ENCODE measurements at places on chromosomes 12 and 14.

DNA sequence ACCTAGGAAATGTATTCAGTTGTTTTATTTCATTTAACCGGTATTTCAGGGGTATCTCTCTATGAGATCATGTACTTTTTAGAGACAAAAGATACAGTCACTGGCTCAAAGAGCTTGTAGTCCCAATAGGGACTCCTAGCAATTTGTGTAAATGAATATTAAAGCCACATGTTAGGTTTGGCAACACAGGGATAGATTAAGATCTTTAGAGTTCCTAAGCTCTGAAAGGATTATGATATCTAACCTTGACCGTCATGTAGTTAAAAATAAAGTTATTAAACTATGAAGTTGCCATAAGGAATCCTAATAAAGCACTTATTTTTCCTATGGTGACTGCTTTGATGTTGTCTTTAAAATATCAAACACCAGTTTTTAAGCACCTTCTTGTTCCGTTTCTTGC, 100.4 kb upstream of the FGD4 start:
- DNase-seq: no peak

GRCh38 chr12:91335699-91336098, 153.1 kb upstream of the DCN start:
- no peak for DNase-seq

DNA sequence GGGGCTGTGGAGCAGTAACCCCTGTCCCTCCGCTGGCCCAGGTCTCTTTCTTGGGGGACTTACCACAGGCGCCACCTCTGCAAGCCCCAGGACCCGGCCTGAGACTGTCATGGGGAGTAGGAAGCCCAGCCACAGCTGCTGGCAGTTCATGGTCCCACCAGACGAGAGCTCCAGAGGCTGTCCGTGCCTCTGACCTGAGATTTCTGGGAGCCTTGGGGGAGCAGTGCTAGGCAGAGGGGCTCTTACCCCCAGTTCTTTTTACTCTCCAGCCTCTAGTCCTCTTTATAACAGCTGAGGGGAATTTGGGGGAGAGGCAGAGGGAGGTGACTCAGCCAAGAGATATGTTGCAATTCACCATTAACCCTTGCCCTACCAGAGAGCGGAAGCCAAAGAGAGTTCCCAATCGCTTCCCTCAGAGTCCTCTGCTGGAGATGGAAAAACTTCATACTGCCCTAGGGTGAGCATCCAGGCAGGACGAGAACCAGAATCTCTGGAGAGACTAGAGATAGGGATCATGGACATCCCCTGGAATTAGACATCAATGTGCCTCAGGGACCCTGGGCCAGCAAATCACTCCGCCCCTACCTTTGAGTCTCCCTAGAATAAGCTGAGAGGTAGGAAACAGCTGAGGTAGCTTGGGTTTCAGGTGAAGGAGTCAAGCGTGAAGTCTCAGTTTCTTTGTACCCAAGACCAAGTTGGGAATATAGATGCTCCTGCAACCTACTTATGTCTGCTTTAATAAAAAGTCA, at the start of gene MMP19:
Gene MMP19, minus strand, starts transcription at position 256 of the 749 bp plus-strand sequence. Its CDS starts 106 bp downstream, at position 150.
- peak; percentile 91 for DNase-seq

DNA sequence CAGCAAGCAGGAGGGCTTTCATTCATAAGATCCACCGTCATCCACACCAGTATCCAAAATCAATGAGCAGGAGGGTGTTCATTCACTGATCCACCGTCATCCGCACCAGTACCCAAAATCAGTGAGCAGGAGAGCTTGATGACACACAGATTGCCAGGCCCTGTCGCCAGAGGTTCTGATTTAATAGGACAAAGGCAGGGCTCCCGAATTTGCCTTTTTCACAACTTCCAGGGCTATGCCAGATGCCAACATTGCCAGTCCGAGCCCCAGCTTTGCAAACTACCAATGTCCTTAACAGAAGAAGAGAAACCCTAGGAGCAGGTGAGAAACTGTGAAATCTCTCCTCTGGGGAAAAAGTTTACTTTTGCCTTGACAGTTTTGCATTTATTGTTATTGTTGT, 115.0 kb downstream of the SLC15A4 start:
- DNase-seq: no peak

DNA sequence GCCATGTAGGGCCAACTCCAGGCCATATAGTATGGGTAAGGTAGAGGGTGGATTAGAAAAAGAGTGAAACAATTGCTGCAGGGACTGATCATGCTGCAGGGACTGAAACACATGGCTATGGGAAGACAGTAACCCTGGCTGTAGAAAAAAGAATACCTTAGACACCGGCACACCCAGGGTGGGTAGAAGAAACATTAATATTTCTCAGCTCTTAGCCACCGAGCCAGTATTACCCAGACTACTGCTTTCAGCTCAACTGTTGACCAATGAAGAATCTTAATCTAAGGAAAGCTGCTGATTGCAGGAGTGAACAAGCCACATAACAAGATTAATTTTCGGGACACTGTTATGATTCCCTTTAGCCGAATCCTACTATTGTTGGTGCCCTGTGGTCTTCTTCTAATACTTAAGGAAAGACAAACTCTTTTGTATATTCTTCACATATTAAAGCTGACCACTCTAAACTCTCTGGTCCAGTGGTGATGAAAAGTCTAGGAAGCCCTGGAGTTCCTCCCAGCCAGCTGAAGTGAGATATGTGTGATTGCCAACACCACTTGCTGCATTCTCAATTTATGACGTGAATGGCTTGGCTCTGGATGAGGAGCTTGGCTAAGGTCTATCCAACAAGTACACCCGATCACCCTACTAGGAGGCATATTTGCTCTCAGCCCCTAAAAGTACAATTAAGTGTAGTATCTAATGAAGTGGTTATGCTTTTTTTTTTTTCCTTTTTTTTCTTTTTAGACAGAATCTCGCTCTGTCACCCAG, 69.2 kb downstream of the NOVA1 start:
- no peak for DNase-seq

- DNase-seq: no peak
Measured at GRCh38 chr12:52214421-52214802, 18.6 kb upstream of the KRT7 start.

DNA sequence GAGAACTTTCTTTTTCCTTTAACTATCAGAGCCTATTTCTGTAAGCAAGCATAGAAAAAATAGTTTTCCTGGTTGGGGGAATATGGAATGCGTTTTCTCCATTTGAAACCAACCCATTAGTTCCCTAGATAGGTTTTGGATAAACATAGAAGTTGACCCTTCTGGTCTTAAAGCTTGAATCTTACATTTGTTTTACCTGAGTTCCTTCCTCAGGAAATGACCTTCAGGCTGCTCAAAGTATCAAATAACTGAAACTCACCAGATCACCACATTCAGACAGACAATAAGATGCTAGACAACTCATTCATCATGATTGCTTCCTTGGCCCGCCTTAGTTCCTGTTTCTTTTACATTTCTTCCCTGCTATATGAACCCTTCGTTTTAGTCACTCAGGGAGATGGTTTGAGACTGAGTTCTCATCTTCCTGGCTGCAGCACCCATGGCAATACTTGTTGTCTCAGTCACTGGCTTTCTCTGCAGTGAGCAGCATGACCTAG, 52.2 kb downstream of the LRP6 start:
- peak; percentile 59 for DNase-seq

DNA sequence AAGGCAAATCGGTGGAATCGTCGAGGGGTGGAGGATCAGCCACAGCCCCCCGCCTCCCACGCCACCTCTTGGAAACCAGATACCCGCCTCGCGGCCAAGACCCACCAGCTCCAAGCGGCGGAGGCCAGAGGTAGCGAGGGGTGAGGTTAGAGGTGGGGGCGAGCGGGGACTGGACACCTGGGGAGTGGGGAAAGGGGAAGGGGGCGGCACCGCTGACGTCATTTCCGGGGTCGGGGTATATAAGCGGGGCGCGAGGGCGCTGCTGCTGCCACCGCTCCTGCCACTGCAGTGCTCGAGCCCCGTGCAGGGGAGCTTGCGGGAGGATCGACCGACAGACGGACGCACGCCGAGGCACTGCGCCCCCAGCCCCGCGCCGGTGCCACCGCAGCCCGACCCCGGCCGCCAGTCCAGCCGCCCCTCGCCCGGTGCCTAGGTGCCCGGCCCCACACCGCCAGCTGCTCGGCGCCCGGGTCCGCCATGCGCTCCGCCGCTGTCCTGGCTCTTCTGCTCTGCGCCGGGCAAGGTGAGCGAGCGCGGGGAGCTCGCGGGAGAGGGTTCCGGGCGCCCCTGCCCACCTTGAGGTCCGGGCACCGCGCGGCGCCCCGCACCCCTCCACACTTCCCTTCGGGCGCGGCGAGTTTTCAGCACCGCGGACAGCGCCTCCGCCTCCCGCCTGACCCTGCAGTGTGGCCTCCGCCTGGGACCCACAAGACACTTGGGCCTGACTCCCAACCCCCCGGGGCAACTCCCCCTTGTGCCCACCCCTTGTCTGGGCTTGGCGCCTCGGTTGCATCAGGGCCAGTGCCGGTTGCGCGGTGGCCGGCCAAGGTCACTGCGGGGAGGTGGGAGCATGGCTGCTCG, at the start of gene CHGA:
Gene CHGA, plus strand, starts transcription at position 268 of the 861 bp plus-strand sequence. Its CDS starts 210 bp downstream, at position 478.
- peak; percentile 44 for DNase-seq

GRCh38 chr12:56348776-56349175, 10.1 kb downstream of the IL23A start:
- no peak for DNase-seq

Data from mesenchymal stem cell (in vitro differentiated cells and primary cell).